ENCODE measurements at places on chromosomes 12 and 14.

DNA sequence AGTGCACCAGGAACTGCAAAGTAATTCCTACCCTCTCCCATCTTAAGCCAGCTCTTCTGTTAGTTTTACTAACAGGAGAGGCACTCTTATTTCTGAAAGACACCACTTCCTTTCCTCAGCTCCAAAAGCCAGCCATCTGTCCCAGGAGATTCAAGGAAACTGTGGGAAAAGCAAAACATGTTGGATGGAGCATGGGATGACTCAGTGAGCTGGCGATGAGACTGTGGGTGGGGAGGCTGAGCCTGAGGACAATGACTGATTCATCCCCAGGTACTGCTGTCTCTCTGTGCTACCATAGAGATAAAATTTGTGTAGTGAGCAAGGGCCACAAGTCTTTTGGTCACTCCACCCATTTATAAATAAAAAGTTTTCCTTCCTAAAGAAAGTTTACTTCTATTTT is 141.4 kb downstream of the MYRFL start:
- DNase-seq, result peak; percentile 80

- no peak for DNase-seq
These were observed 18.3 kb downstream of the ALDH6A1 start for GRCh38 chr14:74065746-74066575.

GRCh38 chr12:1837541-1838204 is 17.3 kb downstream of the LRTM2 start:
- no peak for DNase-seq

- DNase-seq, result no peak
These were observed 152.8 kb downstream of the RIMBP2 start for GRCh38 chr12:130563323-130563722.

GRCh38 chr12:54678131-54678530 is 30.0 kb upstream of the DCD start:
- DNase-seq, result no peak

DNA sequence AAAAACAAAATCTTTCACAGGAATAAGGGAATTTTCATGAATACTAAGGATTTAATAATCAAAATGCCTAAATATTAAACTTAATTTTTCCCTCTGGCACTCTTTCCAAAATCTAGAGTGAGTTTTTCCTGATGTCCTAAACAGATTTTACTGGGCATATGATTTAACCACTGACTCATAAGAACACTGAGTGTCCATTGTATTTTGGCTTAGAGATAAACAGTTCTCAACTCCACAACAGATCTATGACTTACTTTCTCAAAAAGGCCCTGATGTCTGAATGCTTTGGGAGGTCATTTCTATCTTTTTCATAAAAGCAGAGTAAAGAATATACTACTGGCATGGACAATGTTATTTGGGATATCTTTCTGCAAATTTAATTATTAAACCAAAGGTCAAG is 15.0 kb downstream of the TMBIM4 start:
- no peak for DNase-seq

DNA sequence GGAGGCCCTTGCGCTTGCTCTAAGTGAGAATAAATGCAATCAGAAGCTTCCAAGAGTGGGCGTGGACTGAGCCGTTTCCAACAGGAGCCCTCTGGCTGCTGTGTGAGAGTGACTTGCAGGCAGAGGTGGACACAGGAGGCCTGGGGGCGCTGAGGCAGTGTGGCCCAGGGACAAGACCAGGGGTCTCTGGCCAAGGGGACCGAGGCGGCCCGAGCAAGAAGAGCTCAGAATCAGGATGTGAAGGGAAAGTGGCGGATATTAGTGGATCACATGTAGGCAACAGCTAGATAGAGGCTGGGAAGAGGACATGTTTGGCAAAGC is 8.6 kb downstream of the RIMBP2 start:
- no peak for DNase-seq

DNA sequence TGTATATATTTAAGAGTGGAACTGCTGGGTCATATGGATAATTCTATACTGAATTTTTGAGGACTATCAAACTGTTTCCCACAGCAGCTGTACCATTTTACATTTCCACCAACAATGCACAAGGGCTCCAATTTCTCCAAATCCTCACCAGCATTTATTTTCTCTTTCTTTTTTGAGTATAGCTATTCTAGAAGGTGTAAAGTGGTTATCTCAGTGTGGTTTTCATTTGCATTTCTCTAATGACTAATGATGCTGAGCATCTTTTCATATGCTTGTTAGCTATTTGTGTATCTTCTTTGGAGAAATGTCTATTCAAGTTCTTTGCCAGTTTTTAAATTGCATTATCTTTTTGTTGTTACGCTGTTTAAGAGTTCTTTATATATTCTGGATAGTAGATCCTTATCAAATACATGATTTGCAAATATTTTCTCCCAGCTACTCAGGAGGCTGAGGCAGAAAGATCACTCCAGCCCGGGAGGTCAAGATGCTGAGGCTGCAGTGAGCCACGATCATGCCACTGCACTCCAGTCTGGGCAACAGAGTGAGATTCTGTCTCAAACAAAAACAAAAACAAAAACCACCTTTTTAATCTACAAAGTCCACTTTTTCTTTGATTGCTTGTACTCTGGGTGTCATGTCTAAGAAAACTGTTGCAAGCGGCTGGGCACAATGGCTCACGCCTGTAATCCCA is 32.8 kb downstream of the GTF2A1 start:
- no peak for DNase-seq

DNA sequence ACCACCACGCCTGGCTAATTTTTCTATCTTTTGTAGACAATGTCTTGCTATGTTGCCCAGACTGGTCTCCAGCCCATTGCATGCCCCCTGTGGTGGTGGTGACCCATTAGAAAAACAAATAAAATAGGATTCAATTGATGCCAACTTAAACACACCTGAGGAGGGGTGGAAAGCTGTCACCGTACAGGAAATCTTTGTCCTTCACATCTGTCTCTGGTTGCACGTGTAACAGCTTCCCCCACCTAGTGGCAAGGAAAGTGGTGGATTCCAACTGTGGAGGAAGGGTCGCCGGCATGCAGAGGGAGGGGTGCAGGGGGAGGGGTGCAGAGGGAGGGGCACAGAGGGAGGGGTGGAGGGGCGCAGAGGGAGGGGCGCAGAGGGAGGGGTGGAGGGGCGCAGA is 26.1 kb upstream of the GPR68 start:
- DNase-seq, result no peak

- DNase-seq, result no peak
These were observed 17.6 kb downstream of the AGAP2 start for GRCh38 chr12:57720606-57721595.

DNA sequence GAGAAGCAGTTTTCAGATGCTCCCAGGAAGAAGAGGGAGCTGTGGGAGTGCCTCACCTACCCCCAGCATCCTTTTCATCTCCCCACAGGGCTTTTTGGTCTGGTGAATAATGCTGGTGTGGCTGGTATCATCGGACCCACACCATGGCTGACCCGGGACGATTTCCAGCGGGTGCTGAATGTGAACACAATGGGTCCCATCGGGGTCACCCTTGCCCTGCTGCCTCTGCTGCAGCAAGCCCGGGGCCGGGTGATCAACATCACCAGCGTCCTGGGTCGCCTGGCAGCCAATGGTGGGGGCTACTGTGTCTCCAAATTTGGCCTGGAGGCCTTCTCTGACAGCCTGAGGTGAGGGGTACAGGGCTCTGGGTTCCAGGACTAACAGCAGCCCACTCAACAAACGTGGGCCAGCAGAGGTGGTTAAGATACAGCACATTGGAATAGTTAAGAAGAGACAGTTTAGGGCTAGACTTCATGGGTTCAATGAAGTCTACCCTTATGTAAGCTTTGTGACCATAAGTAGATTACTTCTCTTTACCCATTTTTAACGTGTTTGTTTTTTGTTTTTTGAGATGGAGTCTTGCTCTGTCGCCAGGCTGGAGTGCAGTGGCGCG is 1.5 kb downstream of the RDH5 start:
- no peak for DNase-seq

DNA sequence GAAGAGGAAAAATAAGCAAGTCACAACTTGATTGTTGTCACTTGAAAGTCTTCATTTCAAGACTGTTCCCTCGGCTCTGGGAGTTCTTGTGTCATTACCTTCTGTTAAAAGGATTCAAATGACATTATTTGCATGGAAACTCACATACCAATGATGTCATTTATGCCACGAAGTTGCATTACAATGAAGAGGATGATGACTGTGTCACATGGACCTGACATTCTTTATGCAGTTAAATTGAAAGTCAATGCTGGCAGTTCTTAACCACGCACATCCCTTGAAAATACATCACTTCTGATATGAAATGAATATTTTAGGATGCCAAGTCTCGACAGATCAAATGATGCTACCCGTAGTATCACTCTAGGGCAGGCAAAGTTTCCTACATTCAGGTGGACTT is 1069.5 kb downstream of the VRK1 start:
- DNase-seq, result peak; percentile 4

DNA sequence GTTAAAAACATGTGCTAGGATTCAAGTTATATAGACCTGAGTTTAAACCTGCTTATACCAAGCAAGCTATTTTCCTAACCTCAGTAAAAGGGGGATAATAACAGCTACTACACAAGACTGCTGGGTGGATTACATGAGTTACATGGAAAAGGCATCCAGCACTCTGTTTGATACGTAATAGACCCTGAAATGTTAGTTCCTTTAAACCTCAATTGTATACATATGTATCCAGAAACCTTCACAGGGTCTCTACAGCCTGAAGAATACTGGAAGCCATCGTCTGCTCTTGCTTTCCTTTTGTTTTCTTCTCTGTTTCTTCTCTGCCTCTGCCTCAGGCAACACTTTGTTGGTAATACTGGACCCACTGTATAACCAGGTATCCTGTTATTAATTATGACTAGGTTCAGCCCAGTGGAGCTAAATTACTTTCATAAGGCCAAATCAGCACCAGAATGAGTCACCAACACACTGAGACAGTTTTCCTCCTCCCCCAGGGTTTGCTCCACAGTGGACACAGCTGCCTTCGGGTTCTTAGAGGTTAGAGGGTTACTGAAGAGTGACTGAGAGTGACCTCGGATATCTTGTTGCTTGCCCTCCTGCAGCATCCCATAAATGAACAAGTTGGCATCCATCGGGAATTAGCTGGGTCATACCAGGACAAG is 127.1 kb downstream of the CAPZA3 start:
- peak; percentile 77 for DNase-seq

- peak; percentile 60 for DNase-seq
These were observed 265.9 kb upstream of the NOVA1 start for GRCh38 chr14:26863736-26864135.

DNA sequence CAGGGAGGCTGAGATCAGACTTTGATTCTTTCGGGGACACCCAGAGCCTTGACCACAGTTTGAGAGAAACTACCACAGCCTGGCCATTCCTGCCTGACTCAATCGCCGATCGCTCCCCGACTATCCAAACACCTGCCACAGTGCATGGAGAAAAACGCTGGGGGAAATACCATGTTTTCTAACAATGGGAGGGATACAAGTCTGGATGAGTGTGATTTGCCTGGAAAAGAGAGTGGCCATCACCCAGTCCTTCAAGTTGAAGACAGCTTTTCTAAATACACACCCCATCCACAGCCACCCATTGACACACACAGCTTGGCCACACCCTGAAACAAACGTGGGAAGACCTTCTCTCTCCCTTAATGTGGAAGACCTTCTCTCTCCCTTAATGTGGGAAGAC is 6.7 kb upstream of the VASH1 start:
- DNase-seq, result no peak

DNA sequence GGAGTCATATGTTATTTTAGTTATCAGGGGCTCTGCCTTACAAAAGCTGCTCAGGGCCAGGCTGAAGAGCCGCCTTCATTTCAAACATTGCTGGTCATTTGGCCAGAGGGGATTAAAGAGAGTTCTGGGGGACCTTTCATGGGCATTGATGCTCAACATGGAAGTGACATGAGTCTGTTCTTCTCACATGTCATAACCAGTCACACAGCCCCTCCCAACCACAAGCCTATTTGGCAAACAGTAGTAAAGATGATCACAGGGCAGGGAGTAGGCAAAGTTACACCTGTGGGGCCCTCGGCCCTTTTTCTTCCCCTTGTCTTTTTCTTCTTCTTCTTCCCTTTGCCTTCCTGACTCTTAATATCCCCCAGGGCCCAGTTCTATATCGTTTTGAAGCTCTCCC is 33.3 kb downstream of the CFAP54 start:
- DNase-seq, result no peak

GRCh38 chr12:88958946-88959345 is 378.7 kb upstream of the KITLG start:
- DNase-seq, result no peak

DNA sequence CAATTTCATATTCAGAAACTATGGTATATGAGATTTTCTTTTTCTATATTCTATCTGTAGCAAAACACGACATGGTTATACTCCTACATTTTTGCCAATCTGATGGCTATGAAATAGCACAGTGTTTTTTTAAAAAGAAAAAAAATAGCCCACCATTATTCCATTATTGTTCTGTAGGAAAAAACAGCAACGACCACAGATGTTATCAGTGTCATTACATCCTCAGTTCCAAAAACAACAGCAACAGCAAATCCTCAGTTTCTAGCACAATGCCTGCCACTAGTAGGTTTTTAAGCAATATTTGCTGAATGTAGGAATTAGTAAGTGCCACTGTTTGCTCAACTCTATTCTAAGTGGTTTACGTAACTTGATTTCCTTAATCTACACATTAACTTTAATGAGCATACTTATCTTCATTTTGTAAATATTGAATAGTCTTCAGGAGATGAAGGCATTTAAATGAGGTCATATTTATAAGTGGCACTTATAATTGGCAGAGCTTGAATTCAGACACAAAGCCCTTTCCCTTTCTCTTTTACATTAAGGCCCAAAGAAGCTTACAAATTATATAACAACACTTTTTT is 8.3 kb downstream of the RNASE6 start:
- DNase-seq, result no peak

DNA sequence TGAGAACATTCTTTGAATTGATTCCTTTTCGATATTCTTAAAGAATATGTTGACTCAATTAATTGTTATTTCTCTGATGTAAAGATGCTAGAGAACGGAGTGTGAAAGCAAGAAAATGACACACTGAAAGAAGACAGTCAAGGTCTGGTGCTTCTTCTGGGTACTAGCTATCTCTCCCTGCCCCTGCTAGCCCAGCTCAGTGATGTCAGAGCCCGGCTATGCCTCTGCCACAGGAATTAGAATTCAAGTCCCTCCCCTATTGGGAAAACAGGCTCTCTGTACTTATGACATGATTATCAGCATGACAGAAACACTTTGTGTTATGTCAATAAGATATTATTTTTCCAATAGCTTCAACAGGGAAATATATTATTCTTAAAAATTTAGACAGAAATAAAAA is 252.4 kb downstream of the KCNC2 start:
- DNase-seq, result no peak

- peak; percentile 13 for DNase-seq
These were observed 466.3 kb downstream of the DIO2 start for GRCh38 chr14:79745046-79745445.

DNA sequence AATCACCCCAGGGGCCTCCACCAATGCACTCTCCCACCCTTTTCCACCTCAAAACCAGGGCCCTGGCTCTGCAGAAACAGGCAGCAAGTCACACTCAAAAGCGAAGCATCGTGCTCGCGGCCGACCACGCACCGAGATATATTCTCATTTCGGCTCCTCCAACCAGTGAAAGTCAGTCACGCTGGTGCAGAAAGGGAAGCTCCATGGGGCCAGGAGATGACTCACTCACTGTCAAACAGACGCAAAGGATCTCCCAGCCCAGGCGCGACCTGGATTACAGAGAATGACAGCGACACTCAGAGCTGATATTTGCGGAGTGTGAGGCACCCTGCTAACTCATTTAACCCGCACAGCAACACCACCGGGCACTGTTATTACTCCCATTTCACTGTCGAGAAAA is 173.6 kb downstream of the CALM1 start:
- DNase-seq, result no peak

GRCh38 chr14:68124979-68125731 is 305.6 kb downstream of the RAD51B start:
- DNase-seq, result peak; percentile 73

- DNase-seq, result no peak
These were observed 160.9 kb upstream of the ABCD2 start for GRCh38 chr12:39780411-39780912.
